ENCODE measurements at places on chromosomes 3 and 15.

DNA sequence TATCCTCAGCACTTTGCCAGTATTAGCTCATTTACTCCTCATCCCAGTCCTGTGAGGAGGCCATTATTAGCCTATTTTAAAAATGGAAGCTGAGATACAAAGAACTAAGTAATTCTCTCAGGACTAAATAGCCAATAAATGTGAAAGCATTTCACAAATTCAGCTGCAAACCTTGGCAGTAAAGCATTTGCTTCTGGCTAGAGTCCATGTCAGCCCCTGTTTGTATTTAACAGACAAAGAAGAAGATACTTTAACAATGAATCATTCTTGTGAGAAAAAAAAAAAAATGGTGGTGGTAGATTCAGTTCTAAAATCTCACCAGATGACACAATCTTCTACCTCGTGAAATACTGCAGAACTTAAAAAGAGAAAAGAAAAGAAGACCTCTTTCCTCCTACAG lies 85.0 kb upstream of the CNTN6 start:
- DNase-seq: no peak

DNA sequence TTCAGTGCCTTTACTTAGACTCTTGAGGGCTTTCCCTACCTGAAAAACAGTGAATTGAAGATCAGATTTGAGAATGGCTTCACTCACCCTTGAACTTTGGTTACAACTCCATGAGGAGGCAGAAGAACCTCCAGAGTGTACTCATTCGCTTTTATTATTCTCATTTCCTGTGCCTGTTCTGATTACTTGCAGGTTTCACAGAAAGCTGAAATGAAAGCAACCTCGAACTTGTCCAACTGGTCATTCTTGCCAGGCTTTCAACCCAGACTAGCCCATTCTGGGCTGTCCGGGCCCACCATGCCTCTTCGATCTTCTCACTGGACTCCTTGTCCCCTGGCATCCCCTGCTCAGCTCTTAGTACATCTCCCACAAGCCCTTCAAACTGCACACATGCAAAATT lies 20.2 kb upstream of the THUMPD3 start:
- no peak for DNase-seq

- DNase-seq: no peak
Measured at GRCh38 chr3:115982108-115982507, 358.8 kb downstream of the GAP43 start.

GRCh38 chr3:126935756-126936509 lies 47.0 kb upstream of the PLXNA1 start:
- no peak for DNase-seq

DNA sequence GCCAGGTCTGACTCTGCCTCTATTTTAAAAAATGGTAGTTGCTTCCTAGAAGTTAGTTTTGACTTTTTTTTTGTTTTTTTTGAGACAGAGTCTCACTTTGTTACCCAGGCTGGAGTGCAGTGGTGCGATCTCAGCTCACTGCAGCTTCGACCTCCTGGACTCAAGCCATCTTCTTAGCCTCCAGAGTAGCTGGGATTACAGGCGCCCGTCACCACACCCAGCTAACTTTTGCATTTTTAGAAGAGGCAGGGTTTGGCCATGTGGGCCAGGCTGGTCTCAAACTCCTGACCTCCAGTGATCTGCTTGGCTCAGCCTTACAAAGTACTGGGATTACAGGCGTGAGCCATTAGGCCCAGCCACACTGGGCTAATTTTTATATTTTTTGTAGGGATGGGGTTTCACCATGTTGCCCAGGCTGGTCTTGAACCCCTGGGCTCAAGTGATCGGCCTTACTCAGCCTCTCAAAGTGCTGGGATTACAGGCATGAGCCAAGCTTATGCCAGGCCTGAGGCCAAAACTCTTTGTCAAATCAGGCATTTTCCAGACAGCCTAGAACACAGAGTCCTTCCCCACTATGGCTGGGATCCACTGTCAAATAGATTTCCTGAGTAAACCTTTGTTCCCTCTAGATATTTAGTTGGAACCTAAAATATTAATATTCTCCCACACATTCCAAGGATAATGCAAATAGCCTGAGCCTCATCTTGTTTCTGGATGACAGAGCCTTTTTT lies 13.7 kb downstream of the C3orf62 start:
- no peak for DNase-seq

GRCh38 chr3:28672406-28672805 lies 323.8 kb upstream of the AZI2 start:
- DNase-seq: no peak

DNA sequence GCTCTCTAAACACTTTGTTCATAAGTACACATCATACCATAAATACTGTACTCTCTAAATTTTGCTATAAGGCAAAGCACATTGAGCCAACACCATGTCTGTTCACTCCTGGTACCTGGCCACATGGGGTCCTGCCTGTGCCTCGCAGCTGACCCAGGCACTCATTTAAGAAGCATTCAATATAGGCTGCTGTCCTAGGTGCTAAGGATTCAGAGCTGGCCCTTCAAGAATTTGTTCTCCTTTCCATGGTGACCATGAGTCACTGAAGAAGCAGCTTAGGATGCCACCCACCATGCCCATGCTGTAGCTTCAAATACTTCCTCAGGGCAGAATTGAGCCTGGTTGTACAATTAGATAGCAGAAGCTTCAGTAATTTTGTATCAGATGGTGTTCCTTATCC lies 119.2 kb upstream of the ZBED2 start:
- no peak for DNase-seq

- no peak for DNase-seq
Measured at GRCh38 chr3:49530701-49531100, 23.6 kb upstream of the BSN start.

Measured in AG04450 (cell line).